ENCODE measurements at places on chromosomes 11 and 22.

GRCh38 chr11:45924927-45925326 lies 2.5 kb downstream of the LARGE2 start:
- no peak for DNase-seq
- H3K4me1 ChIP-seq: peaks cover 28% of the 10 kb centered on the region
- no peak overlapping the region for H3K27ac ChIP-seq
- H3K27me3 ChIP-seq: peaks cover 3% of the 10 kb centered on the region
- no peaks in the 10 kb centered on the region for H3K36me3 ChIP-seq

- peaks cover 18% of the 10 kb centered on the region for H3K27me3 ChIP-seq
- DNase-seq: no peak
- H3K4me1 ChIP-seq: no peaks in the 10 kb centered on the region
- H3K36me3 ChIP-seq: no peaks in the 10 kb centered on the region
- no peak overlapping the region for H3K27ac ChIP-seq
Measured at GRCh38 chr11:115629456-115630015, 125.3 kb upstream of the CADM1 start.

DNA sequence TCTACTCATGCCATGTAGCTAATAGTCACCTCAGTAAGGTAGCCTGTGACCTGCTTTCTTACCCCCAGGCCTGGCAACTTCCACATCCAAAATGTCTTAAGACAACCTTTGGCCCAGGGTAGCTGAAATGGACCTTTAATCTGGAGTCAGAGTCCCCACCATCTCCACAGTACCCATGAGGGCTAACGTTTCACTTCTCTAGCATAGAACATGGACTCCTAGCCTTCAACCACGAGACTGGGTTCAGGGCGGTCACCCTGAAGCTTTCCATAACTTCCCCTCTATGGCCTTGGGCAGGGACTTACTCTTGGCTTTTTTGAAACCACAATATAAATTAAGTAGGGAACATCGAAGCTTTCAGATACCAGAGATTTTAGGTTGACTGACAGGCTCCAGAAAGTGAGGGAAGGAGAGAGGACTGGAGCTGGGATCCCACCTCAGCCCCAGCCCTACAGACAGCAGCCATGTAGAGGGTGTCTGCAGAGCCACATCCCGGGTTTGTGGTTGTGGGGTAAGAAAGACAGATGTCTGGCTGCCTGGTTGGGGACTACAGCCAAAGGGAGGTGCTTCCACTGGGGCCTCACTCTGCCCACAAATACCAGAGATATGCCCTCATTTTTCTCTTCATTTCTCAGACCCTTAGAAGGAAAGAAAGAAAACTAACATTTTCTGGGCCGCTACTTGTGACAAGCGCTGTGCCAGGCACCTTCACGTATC lies 2.6 kb downstream of the TBC1D10A start:
- H3K27ac ChIP-seq: no peak overlapping the region
- DNase-seq: no peak
- peaks cover 36% of the 10 kb centered on the region for H3K4me1 ChIP-seq
- peaks cover 5% of the 10 kb centered on the region for H3K36me3 ChIP-seq
- H3K27me3 ChIP-seq: no peaks in the 10 kb centered on the region

- H3K4me3 ChIP-seq: no peak overlapping the region
- no peak overlapping the region for H3K27ac ChIP-seq
- H3K4me1 ChIP-seq: peaks cover 41% of the 10 kb centered on the region
- H3K27me3 ChIP-seq: no peaks in the 10 kb centered on the region
- no peaks in the 10 kb centered on the region for H3K36me3 ChIP-seq
- DNase-seq: no peak
Measured at GRCh38 chr22:36213586-36213985, 12.0 kb upstream of the APOL4 start.

DNA sequence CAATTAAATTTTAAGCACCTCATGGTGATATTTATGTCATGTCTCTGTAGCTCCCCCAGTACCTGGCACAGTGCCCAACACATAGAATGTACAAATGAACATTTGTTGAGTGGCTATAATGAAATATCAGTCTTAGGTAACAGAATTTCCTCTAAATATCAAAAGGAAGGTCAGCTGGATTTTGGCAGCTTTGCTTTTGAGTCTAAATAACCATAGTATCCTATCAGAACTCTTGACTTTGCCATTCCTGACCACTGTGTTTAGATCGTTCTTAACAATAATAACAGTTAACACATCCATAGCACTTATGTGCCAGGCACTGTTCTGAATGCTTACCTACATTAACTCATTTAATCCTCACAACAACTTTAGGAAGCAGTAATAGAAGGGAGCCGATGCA lies 26.6 kb downstream of the TMEM123 start:
- H3K4me3 ChIP-seq: no peak overlapping the region
- no peak for DNase-seq
- peaks cover 3% of the 10 kb centered on the region for H3K4me1 ChIP-seq
- no peak overlapping the region for H3K27ac ChIP-seq
- H3K27me3 ChIP-seq: no peaks in the 10 kb centered on the region
- H3K36me3 ChIP-seq: peaks cover 3% of the 10 kb centered on the region

Measured in common myeloid progenitor, CD34-positive (primary cell).